GM13977 (cell line): ENCODE measurements at places on chromosomes 2 and 18.

DNA sequence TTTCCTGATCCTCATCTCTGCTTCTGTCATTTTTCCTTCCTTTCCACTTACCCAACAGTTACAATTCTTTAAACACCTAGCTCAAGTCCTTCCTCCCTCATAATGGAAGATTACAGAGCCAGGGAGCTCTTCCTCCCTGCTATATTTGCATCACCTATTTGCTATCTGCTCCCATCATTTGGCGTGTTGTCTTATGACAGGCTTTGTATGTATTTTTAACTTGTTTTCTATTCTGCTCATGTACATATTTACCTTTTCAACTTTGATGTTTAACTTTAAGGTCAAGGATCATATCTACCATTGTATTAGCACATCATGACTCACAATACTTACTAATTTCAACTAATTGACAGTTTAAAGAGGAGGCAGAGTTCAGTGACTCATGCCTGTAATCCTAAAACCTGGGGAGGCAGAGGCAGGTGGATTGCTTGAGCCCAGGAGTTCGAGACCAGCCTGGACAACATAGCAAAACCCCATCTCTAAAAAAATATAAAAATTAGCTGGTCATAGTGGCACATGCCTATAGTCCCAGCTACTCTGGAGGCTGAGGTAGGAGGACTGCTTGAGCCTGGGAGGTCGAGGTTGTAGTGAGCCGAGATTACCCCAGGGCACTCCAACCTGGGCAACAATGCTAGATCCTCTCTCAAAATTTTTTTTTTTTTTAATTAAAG lies 308.0 kb upstream of the STON1 start:
- no peak for DNase-seq

DNA sequence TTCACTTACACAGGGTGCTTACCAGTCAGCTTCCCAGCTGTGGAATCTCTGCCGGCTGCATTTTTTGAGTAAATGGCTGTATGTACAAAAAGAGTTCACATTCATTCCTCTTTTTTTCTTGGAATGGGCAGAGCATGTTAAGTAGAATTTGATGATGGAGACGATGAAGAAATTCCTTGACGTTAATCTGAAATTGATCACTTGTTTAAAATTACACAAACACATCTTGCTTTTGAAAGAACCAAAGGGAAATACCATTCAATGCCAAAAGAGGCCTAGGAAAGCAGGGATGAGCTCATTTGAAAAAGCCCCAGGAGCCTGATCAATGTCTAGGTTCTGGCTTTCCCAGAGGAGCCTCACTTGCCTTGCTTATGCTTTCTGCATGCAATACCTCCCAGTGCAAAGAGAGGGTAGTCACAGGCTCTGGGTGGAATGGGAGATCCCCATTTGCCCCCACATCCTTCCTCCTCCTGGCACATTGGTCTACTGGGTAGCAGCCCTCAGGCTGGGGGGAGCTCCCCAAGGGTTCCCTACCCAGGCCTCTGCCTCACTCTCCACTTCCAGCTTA lies 12.3 kb upstream of the SMAD7 start:
- DNase-seq: no peak

- no peak for DNase-seq
Observed at GRCh38 chr18:76578571-76579300, 83.7 kb upstream of the ZNF516 start.

GRCh38 chr2:1716441-1716840 lies 27.9 kb downstream of the PXDN start:
- DNase-seq: no peak

GRCh38 chr2:232466221-232466620 lies 10.3 kb downstream of the ALPI start:
- DNase-seq: no peak

DNA sequence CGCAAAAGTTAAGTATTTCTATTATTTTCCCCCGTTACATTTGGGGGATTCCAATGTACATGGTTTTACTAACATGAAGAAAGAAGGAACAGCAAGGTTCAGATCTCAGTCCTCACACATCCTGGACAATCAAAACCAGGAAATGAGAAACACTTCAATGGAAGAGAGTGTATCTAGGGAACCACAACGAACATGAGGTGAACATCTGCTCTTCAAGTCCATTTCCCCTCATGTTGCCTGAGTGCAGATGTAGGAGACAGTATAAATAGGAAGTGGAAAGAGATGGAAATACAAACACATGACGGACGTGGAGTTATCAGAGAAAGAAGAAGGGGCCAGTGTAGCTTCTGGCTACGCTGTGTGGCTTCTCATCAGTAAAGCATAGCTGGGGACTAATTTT lies 52.6 kb downstream of the CHN1 start:
- no peak for DNase-seq

DNA sequence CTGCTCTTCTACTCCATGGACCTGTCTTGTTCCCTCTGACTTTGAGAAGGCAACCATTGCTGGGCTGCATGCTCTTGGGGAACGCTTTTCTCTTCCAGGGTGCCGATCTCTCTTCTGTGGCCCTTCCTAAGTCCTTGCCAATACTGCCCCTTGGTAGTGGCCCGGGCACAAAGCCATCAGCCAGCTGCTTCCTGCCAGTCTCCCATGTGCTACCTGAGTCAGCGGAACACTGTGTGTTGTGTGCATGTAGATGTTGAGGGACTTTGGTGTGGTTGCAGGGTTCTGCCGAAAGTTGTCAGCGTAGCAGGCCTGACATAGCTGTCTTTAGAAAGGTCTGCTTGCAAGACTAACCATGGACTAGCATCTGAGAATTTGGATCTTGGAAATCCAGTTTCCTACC lies 35.4 kb downstream of the MGAT5 start:
- no peak for DNase-seq

DNA sequence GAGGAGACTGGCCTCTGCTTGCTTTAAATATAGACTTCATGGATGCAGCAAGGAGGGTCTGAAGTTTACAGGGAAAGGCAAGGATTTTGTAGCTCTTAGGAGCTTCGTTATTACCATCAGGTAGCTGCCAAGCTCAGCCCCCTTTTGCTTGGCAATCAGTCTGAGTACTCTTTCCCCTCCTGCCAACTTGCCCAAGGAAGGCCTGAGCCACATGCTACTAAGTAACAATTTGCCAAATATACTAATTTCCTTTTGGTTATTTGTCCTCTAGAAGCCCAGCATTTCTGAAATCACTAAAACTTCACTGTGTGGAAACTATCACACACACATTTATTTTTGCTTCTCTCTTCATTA lies 85.5 kb upstream of the ITPRID2 start:
- no peak for DNase-seq

- no peak for DNase-seq
Observed at GRCh38 chr2:29615841-29616240, 305.5 kb downstream of the ALK start.
